ENCODE measurements at places on chromosomes 4 and X. TPM values are rescaled to one million over a fixed set of nuclear protein-coding genes. Genes with fewer than 3 reads are reported as not detected.

GRCh38 chr4:93184053-93184452 lies 644.5 kb upstream of the ATOH1 start:
- peak; percentile 90 for ATAC-seq

CXorf51B gene
- total RNA-seq: not detected

EFHC2 gene
- 0.80 TPM for total RNA-seq

DNA sequence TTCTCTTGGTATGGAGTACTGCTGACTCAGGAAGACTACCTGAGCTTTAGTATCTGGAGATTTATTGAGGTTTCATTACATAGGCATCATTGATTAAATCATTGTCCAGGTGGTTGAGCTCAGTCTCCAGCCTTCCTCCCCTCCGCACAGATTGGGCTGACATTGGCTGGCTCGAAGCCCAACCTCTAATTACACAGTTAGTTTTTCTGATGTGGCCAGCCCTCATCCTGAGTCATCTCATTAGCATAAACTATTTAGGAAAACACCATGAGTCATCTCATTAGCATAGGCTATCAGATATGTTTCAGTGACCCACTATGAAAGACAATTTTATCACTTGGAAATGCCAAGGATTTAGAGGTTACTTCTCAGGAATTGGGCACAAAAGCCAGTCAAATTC lies 93.9 kb upstream of the ANKRD50 start:
- ATAC-seq: no peak

- ATAC-seq: no peak
These were observed 337.3 kb upstream of the HS3ST1 start for GRCh38 chr4:11765849-11766453.

DNA sequence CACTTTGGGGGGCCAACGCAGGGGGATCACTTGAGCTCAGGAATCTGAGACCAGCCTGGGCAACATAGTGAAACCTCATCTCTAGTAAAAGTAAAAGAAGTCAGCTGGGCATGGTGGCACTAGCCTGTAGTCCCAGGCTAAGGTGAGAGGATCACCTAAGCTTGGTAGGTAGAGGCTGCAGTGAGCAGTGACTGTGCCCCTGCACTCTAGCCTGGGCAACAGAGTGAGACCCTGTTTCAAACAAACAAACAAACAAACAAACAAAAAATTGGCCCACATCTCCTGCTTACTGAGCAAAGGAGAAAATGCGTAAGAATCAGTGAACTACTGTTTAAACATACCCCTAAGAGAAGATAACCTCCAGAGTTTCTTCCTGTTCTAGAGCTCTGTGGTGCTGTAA lies 85.3 kb downstream of the FRYL start:
- no peak for ATAC-seq

GRCh38 chr4:39731908-39732307 lies 34.0 kb downstream of the UBE2K start:
- no peak for ATAC-seq

DNA sequence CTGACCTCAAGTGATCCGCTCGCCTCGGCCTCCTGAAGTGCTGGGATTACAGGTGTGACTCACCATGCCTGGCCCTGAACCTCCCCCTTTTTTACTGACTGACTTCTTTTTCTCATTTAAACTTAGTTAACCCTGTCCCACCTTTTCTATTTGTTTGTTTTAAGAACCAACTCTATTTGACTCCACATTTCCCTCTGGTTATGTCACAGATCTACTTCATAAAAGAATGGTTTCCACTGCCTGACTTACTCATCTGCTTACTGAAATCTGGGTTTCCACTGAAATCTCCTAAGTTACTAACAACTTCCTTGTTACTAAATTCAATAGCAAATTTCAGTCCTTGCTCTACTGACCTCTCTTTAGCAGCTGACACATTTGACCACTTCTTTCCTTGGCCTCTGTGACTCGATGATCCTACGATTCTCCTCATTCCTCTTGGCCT lies 28.0 kb upstream of the NSUN7 start:
- peak; percentile 55 for ATAC-seq

DNA sequence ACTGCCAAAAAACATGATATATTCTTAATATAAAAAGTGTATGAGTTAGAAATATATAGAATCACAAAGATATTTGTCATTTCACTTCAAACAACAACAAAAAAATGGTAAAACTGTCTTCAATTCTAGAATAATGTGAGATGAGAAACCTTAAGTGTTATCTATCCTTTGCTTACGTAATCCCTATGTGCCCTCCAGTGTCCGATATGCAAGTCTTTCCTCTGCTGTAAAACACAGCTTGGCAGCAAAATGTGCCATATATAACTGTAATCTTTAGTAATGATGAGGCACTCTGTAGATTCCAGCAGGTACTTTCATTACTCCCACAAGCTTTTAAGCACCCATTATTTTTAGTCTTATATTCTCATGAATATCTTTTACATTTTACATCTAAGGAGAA lies 555.1 kb upstream of the FRG1 start:
- ATAC-seq: no peak

RRH gene
- 0.16 TPM for total RNA-seq

DNA sequence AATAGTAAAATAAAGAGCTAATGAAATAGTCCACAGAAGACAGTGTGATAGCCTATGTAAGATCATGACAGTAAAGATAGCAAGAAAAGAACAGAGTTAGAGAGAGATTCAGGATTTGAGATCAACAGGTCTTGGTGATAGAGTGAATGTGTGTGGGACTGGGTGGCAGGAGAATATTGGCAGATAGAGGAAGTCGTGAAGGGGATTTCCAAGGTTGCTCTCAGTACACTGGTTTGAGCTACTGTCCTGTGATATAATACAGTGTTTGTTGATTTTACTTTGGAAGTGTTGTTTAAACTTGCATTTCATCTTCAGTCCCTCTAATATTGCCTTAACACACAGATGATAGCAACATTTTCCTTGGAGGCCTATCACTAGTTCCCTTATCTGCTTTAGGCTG lies 44.1 kb downstream of the DTHD1 start:
- ATAC-seq: no peak

GRCh38 chr4:75916091-75916661 lies 13.9 kb upstream of the PPEF2 start:
- peak; percentile 57 for ATAC-seq

CLDN2 gene
- not detected for total RNA-seq

BDH2 gene
- 17.1 TPM for total RNA-seq

DNA sequence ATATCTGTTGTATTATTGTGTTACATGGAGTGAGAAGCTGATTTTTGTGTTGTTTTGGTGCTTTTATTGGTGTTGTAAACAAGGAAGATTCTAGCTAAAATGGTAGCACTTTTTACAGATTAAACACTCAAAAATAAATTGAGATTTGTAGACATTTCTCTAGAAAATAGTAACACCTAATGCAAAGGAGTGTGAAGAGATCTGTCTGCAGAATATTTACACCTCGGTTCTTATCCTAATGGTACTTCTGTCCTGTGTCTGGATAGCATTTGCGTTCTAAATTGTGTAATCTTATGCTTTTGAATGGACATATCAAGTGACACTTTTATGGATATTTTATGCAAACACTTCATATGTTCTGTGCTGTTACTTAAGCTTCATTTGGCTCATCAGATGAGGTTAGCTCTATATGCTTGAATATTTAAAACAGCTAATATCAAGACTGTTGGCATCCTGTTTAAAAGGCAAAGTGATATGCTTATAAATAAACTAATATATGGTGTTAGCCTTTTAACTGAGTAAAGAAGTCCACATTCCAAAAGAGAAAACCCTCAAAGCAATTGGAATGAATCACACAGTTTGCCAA lies 6.0 kb downstream of the PCDH7 start:
- ATAC-seq: no peak

DNA sequence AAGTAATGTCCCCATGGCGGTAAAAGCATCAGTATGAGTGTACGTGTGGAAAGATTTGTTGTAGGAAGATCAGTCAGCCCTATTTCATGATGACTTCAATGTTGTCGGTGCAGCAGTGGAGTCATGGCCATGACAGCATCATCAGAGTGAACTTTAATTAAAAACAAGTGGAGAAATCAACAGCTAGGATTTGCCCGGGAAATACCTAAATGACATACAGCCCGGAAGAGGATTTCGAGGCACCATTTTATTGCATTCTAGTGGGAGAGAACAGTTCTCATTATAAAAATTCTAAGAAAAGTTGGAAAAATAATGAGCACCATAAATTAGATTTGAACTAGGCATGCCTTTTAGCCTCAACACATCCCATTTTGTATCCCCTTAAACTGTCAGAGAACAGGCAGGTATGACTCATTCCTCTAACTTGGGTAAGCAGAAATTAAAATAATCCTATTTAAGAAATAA lies 170.1 kb downstream of the SHROOM3 start:
- no peak for ATAC-seq

GRCh38 chr4:118867311-118868067 lies 21.2 kb upstream of the SYNPO2 start:
- ATAC-seq: no peak

DNA sequence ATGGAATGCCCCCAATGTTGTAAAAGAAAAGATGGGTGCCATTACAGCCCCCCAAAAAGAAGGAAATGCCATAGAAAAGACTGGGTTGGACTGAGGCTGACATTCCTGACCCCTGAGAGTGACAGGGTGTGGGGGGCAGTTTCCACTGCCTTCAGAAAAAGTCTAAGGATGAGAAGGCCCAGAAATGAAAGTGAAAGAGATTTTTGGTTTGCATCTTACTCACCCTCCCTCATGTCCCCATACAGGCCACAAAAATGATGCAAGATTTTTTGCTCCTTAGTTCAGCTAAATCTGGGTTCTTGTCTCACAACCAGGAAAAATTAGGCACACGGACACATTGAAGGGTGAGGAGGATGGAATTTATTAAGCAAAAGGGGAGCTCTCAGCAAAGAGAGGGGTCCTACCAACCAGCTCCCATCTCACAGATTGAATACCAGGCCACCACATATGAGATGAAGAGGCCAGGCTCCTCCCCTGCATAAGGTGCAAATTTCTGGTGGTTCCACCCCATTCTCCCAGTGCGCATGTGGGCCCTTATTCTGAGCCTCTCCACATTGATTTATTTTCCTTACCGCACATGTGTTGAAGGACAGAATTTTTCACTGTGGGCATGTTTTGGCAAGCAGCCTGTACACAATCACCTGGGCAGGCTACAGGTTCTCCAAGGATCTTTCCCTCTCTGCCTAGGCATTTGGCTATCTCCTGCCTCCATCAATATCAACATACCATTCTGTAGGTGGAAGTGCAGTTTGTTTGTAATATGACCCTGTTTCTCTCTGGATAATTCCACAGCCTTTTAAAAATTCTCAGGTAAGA lies 18.8 kb downstream of the PPP4R3C start:
- no peak for ATAC-seq

DNA sequence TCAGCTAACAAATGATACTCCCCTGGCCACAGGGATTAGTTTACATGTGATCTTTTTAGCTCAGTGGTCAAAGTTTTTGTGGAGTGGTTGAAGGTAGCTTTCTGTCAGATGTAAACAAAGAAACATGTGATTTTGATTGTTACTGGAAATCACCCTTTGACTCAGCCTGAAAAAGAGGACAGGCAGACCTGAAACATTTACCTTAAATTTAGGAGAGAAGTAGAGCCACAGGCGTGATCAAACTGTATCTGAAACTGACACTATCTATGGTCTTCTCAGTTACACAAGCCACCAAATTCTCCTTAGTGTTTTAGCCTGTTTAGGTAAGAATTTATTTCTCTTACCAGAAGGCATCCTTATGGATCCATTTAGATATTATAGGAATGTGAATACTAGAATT lies 136.7 kb downstream of the CBLL2 start:
- ATAC-seq: no peak

GRCh38 chr4:156594624-156595023 lies 377.0 kb downstream of the PDGFC start:
- ATAC-seq: no peak

COL4A6 gene
- 3.1 TPM for total RNA-seq

CASK gene
- 56.3 TPM for total RNA-seq

F8A2 gene
- total RNA-seq: not detected

CT45A10 gene
- not detected for total RNA-seq

DNA sequence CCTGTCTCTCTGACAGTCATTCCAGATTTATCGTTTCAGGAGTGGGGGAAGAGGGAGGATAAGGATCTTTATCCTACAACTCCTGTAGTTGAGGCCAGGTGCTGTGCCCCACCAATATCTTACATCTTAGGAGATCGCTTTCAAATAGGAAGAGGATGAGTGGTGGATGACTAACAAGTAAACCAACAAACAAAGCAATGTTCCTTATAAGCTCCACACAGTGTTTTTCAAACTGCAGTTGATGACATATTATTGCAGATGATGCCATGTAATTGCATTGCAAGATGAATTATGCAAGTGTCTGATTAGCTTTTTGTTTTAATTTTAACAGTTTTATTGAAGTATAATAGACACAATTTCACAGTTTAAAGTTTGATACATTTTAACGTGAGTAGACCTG lies 35.8 kb upstream of the TMEM164 start:
- no peak for ATAC-seq

GRCh38 chr4:77376788-77377460 lies 219.9 kb downstream of the CCNG2 start:
- no peak for ATAC-seq

TMEM185A gene
- 16.5 TPM for total RNA-seq

MAB21L2 gene
- total RNA-seq: not detected

MAGEB2 gene
- not detected for total RNA-seq

LEF1 gene
- total RNA-seq: 10.0 TPM

GAGE12E gene
- not detected for total RNA-seq

DNA sequence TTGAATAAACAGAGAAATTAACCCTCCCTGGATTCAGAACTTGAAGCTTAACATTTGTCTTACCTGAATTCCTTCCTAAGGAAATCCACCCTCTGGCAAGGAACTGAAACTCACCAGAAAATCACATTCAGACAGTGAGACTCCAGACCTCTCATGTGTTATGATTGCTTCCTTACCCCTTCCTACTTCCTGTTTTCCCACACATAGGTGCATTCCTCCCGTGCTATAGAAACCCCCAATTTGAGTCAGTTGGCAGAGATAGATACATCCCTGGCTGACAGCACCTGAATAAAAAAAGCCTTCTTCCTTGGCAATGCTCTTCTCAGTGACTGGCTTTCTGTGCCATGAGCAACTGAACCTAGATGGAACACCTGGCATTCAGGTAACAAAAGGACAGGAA lies 157.0 kb upstream of the SMIM31 start:
- ATAC-seq: no peak

GRCh38 chr4:56803471-56803870 lies 18.0 kb downstream of the SPINK2 start:
- ATAC-seq: peak; percentile 8

GRCh38 chr4:112523764-112524505 lies 8.0 kb upstream of the NEUROG2 start:
- peak; percentile 72 for ATAC-seq

DNA sequence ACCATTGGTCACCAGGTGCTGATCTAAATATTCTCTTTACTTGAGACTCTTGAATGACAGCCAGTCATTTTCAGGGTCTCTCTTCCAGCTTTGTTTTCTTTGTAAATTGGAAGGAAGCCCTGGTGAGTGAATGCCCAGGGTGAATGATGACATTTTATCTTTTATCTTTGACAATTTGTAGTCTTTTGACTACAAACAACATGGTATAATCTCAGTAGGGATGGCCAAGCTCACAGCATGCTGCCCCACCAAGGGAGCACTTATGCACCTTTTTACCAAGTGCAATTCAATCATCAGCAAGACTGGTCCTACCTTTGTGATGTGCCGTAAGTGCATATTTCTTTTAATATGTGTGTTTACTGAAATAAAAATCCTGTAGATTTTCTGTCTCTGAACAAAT lies 5.7 kb downstream of the AFM start:
- no peak for ATAC-seq
